ENCODE measurements at places on chromosomes 1 and 21.

GRCh38 chr1:53145942-53146708, 3.7 kb upstream of the SLC1A7 start:
- peak; percentile 93 for DNase-seq

GRCh38 chr1:80517062-80517461, 1283.7 kb upstream of the ADGRL2 start:
- DNase-seq, result no peak

- DNase-seq, result no peak
Observed at GRCh38 chr1:110684491-110684890, 9.8 kb upstream of the KCNA3 start.

GRCh38 chr1:33407352-33408092, 23.4 kb downstream of the PHC2 start:
- no peak for DNase-seq

DNA sequence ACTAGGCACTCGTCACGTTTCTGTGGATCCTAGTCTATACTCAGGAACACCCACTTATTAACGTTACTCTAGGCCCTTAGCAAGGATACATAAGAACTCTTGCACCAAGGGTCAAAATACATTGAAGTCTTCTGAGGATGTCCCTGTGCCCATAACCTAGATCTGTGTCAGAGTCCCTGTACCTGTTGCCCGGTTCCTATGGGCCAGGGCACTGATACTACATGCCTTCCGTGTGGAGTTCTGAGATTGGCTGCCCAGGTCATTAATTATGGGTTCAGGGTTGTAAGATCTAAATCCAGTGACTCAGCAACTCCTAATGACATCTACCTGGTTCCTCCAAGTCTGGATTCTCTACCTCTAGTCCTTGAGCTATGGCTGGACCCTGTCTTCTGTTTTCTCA, 69.5 kb downstream of the GPR137B start:
- DNase-seq, result no peak

GRCh38 chr1:224676551-224676950, 60.4 kb downstream of the CNIH3 start:
- no peak for DNase-seq

DNA sequence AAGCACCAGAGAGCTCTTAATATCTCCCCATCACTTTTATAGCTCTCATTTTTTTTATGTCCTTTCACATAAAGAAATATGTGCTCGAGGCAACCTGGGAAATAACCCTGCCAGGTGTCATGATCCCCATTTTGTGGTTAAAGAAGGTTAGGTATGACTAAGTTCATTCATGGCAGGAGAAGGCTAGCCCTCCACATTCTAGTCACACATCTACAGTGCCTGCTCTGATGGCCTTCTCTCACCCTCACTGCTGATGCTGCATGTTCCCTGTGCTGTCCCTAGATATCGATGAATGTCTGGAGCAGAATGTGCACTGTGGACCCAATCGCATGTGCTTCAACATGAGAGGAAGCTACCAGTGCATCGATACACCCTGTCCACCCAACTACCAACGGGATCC, 187.5 kb downstream of the TPR start:
- no peak for DNase-seq

GRCh38 chr1:28804071-28804470, 7.9 kb upstream of the OPRD1 start:
- DNase-seq, result no peak

- DNase-seq, result no peak
Observed at GRCh38 chr1:175889848-175890247, 146.5 kb upstream of the TNR start.
